Esophagus mucosa (tissue), 1 donor: ENCODE measurements at places on chromosomes 11 and 22. TPM values are rescaled to one million over a fixed set of nuclear protein-coding genes. Genes with fewer than 3 reads are reported as not detected.

GRCh38 chr11:122234780-122235179, 118.8 kb upstream of the BLID start:
- no peak for ATAC-seq

Gene PGA3
- total RNA-seq = not detected

Gene MRGPRX4
- total RNA-seq = not detected

GRCh38 chr11:64652586-64653387, 61.8 kb downstream of the SLC22A12 start:
- peak; percentile 65 for ATAC-seq

Gene DRD2
- 0.08 TPM for total RNA-seq

- peak; percentile 42 for ATAC-seq
Observed at GRCh38 chr11:27159335-27159679, 118.7 kb downstream of the BBOX1 start.

Gene SLC22A8
- total RNA-seq = not detected

GRCh38 chr11:70483917-70484316, 85.6 kb downstream of the CTTN start:
- ATAC-seq = no peak

- no peak for ATAC-seq
Observed at GRCh38 chr11:10459029-10459970, 4.2 kb downstream of the AMPD3 start.

GRCh38 chr11:43941257-43941994, 1.0 kb upstream of the C11orf96 start:
- no peak for ATAC-seq

DNA sequence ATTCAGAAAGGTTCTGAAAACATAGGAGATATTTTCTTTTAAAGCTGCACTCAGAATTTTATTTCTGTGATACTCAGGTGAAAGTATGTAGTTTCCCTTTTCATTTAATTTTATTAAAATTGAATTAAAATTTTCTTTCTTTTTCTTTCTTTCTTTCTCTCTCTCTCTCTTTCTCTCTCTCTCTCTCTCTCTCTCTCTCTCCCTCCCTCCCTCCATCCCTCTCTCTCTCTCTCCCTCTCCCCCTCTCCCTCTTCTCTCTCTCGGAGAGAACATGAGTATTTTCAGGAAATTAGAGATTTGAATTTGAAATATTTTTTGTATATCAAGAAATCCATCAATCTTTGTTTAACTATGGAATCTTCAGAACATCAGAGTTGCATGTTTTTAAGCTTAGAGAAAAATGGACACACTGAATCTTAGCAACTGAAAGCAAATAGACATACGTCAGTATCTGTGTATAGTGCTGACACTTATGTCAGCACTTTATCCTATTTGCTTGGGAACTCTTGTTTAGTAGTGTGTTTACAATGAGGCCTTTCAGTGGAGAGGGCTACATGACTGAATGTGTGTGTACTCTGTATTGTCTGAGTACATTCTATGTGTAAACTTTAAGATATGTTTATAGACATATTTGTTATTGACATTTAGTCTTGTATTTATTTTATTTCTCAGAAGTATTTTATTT, 44.5 kb downstream of the PDE3B start:
- no peak for ATAC-seq

DNA sequence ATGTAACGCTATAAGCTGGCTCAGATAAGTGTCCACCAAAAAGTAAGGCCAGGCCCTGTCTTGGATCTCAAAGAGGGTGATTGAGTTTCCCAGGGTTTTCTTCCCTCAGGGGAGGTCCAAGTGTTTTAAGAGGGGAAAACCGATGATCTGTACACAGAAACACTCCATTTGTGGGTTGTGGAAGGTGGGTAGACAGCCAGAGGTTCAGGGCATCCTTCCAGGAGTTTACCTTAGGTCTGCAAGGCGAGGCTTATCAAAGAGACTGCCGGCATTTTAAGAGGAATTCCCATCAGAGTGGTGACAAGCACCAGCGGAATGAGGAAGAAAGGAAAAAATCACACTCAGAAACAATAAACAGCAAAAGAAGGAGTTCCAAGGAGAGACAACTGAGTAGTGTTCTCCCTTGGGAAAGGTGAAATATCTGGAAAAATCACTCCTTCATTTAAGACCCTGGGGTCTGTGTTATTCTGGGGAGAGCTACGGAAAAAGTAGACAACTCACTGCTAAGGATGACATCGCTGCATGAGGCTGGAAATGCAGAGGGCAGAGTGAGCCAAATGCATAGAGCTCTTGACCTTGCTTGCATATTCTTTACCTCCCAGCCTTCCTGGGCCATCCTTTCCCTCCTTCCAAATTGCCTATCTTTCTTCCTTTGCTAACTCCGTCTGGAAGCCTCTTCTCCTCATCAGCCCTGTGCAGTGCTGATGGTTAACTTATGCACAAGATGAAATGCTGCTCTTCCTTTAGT, 22.1 kb upstream of the MMP7 start:
- peak; percentile 18 for ATAC-seq

Gene DEPDC7
- total RNA-seq = 5.6 TPM

Gene SART1
- total RNA-seq = 29.7 TPM

- ATAC-seq = no peak
Observed at GRCh38 chr11:3018596-3018995, 26.5 kb upstream of the NAP1L4 start.

DNA sequence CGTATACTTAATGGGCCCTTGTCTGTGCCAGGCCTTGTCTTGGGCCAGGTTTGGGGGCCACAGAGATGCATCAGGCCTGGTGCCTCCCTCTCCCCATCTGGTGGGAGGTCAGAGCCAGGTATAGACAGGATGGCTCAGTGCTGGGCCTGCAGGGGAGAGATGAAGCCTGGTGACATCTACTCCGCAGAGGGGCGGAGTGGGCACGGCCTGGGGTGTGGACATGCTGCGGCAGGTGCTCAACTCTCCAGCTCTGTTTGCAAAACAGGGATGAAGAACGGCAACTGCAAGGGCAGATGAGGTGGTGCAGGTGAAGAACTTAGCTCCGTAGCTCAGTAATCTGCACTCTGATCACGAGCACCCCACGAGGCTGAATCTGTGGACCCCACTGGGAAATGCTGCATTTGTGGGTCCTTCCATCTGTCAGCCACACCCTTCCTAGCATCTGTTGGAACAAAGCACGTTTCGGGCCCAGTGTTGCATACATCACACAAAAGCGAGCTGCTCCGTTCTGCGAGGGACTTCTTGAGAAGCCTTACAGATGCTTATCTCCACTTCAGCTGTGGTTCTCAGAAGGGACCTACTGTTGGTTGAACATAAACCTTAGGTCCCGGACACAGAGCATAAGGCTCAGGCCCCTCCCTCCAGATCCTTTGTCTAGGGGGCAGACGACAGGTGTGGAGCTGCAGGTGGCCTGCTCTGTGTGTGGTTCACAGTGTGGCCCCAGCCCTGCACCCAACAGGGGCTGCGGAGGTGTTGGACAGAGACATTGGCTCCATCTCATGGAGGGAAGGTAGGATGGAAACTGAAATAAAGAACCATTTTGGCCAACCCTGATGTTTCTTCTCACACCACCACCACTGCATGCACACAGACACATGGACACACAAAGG, 78.3 kb downstream of the LRRC32 start:
- ATAC-seq = no peak

GRCh38 chr11:86765203-86765602, 35.1 kb upstream of the PRSS23 start:
- no peak for ATAC-seq

Gene TRIM22
- 21.7 TPM for total RNA-seq

Gene TSPAN32
- total RNA-seq = not detected
